Endothelial cell of coronary artery (primary cell): ENCODE measurements at places on chromosomes 7 and 10. TPM values are rescaled to one million over a fixed set of nuclear protein-coding genes. Genes with fewer than 3 reads are reported as not detected.

Gene LIPJ
- total RNA-seq = under 0.01 TPM in 1 of 2 replicates, not detected in the other

Gene CDC14C
- total RNA-seq = not detected in 2 replicates

Gene PPP1R3A
- total RNA-seq = not detected in 2 replicates

Gene HOXA6
- 0.36 and 1.3 TPM in 2 replicates for total RNA-seq

Gene SKIDA1
- total RNA-seq = 0.19 and 0.36 TPM in 2 replicates

Gene MALRD1
- not detected in 2 replicates for total RNA-seq

Gene TRIM50
- not detected in 2 replicates for total RNA-seq

Gene TMEM225B
- 0.19 TPM in 1 of 2 replicates, not detected in the other for total RNA-seq

Gene INSYN2A
- under 0.01 and 0.09 TPM in 2 replicates for total RNA-seq

Gene OR13A1
- total RNA-seq = not detected in 2 replicates

Gene LRRD1
- not detected in 2 replicates for total RNA-seq
